ENCODE measurements at places on chromosomes 6 and 20. TPM values are rescaled to one million over a fixed set of nuclear protein-coding genes. Genes with fewer than 3 reads are reported as not detected.

TMEM74B gene
- total RNA-seq, result not detected

LY6G6D gene
- not detected for total RNA-seq

TCF21 gene
- total RNA-seq, result not detected

GRIK2 gene
- 20.4 TPM for total RNA-seq

MRPS18A gene
- total RNA-seq, result 69.9 TPM

RAB32 gene
- 325 TPM for total RNA-seq

ANGPT4 gene
- total RNA-seq, result not detected

ESF1 gene
- 8.0 TPM for total RNA-seq

NOL7 gene
- total RNA-seq, result 48.2 TPM

TNFRSF6B gene
- total RNA-seq, result 0.67 TPM

MYCT1 gene
- total RNA-seq, result not detected

ZSCAN16 gene
- total RNA-seq, result 2.7 TPM

CCN5 gene
- total RNA-seq, result 0.62 TPM

PRDM1 gene
- total RNA-seq, result 0.36 TPM

STX7 gene
- total RNA-seq, result 108 TPM

EXOC2 gene
- 38.6 TPM for total RNA-seq

OR2B6 gene
- total RNA-seq, result not detected

DPPA5 gene
- not detected for total RNA-seq

MLN gene
- not detected for total RNA-seq

GPX6 gene
- total RNA-seq, result not detected

KIF25 gene
- total RNA-seq, result not detected

CTAGE9 gene
- total RNA-seq, result not detected
